Activated CD4-positive, alpha-beta T cell treated with anti-CD3 and anti-CD28 coated beads, Interleukin-2, amount 50 U/mL, for 24 hours (primary cell): ENCODE measurements at places on chromosomes 2 and 18.

DNA sequence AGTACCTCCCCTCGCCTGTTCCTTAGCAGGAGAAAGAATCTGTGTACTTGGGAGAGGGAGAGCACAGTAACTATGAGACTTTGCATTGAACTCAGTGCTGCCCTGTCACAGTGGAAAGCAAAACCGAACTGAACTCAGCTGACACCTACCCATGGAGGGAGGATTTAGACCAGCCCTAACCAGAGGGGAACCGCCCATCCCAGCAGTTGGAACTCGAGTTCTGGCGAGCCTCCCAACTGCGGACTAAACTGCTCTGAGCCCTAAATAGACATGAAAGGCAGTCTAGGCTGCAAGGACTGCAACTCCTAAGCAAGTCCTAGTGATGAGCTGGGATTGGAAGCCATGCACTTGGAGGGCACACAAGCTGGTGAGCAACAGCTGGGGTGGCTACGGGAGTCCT lies 110.4 kb downstream of the GRB14 start:
- no peak for DNase-seq

GRCh38 chr18:79948719-79949411 lies 2.6 kb downstream of the SLC66A2 start:
- DNase-seq, result no peak

- no peak for DNase-seq
These were observed 69.2 kb downstream of the DGKD start for GRCh38 chr2:233423552-233423860.

- DNase-seq, result no peak
These were observed 26.5 kb upstream of the GREB1L start for GRCh38 chr18:21215490-21215889.

DNA sequence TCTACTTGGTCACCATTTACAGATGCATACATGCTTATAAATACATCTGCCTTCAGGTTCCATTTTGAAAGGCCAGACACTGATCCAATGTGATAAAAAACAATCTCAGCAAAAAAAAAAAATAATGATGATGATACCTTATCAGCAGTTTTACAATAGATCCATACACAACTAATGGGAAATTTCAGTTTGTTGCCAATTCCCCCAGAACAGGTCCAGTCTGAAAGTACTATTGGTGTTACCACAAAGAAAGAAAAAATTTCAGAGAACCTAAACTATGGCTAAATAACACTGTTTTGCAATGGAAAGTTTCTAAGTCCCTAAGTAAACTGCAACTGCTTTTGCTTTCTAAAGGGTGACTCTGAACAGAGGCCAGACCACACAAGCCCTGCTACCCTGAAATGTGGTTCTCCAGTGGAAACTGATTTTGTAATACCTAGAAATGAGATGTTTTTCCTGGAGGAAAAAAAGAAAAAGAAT lies 54.1 kb downstream of the LPIN2 start:
- DNase-seq, result no peak

- DNase-seq, result no peak
These were observed 29.6 kb upstream of the DSC1 start for GRCh38 chr18:31192086-31192776.

DNA sequence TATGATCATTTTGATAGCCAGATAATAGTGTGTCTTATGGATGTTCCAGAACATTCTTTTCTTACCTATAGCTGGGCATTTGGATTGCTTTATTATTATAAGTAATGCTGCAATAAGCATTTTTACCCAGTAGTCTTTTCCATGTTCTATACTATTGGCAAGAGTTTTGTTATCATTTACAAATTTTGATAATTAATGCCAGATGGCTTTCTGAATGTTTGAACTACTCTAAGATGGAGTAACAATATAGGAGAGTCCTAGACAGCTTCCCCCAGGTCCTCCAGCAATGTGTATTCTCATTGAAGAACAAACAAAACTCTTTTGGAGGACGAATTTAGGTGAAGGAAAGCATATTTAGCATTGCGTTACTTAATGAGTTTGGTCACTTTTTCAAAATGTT lies 73.0 kb downstream of the INPP4A start:
- DNase-seq, result no peak

DNA sequence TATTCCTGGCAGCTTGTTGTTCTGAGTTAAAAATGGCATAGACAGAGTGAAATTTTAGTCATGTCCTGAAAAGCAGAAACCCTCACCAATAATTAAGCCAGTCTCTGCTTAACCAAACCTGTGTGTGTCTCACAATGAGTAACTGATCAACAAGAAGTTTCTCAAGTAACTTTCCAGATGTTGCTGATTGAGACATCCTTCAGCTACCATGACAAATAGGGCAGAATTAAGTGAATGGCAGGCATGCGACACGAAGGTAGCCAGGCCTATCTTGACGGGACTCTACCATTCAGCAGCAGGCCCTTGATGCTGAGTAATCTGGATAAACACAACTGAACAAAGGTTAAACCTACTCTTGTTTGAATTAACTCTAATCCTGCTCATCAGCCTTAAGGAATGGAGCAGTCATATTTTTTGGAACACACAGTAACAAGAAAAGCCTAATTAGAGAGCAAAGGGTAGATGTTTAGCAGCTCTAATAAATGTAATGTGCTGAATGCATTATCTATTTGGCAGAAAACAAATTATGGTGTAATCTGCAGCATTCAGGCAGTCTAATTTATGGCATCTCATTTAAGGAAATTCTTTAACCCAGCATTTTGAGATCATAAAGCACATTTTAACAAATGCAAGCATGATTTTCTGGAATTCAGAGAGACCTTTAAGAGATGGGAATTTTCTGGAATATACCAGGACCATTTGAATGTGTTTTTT lies 159.5 kb upstream of the EPHA4 start:
- DNase-seq, result no peak

DNA sequence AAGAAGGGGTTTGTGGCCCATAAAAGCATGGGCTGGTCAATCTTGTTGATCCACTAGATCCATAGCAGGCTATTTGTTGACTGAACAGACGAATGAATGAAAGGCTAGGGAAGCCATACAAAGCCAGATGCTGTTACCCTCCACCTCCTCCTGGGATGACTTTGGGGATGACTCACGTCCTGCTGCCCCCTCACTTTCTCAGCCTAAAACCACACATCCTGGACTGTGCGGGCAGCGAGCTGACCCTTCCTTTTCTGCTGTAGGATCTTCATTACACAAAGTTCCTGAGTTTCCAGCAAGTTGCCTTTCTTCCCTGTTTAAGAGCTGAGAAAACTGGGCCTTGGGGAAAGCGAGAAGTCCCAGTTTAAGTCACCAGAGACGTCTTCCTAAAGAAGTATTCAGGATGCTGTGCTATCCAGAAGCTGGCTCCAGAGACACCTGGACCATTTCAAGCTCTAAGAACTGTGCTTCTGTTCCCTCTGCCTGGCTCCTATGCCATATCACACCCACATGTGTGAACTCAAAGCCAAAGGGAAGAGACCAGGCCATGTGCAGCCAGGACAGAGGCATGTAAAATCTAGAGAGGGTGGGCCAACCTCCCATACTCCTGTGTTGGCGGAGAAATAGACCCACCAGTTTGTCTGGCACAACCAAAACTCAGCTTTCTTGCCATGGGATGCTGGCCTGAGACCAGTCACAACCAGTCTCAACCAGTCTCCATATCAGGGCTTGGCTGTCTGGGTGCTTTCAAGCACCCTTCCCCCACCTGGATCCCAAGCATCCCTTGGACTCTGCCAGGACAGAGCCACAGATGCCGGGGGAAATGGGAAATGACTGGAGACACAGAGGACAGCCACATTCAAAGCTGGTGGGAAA lies 4.7 kb upstream of the SLC20A1 start:
- no peak for DNase-seq

DNA sequence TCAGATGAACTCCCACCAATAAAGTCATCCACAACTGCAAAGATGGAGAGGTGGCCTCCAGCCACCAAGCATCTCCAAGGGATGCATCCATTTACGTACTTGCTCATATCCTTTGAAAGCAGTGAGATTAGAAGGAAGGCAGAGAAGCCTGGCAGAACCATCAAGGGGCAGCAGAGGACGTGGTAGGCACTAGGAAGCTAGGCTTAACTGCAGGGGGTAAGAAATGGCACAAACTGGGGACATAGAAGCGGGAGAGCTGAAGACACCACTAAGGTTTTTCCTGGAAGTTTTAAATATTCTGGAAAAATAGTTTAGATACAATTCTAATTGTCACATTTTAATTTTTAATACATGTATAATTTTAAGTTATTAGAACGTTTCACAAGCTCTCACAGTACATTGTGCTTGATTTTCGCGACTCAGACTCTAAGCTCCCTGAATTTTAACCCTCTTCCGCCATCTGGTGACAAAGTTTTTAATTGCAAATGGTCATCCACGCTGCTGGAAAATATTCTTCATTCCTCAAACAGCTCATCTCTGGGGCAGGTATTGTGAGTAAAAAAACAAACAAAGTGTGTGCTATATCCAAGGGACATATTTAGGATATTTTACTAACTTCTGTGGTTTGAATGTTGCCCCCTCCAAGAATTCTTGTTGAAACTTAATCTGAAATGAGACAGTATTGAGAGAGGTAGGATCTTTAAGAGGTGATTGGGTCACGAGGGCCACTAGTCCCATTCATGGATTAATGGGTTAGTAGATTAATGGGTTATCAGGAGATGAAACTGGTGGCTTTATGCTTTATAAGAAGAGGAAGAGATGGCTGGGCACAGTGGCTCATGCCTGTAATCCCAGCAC lies 1.6 kb upstream of the PSTPIP2 start:
- no peak for DNase-seq

DNA sequence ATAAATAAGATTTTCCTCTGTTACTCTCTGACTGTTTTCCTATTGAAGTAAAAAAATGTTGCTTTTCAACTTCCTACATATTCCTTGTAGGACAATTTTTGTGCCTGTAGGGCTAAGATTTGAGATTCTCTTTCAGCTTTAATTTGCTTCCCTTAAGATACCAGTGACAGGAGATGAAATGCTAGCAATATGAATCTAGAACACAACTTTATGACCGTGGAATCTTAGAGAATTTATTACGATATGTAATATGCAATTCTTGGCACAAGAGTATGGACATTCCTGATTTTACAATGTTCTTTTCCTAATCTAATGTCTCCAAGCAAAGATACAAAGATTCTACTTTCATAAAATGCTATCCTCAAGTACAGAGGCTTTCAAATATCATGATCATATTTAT lies 180.9 kb downstream of the KCNE4 start:
- no peak for DNase-seq

- no peak for DNase-seq
These were observed 151.6 kb upstream of the MSH6 start for GRCh38 chr2:47631306-47631705.

DNA sequence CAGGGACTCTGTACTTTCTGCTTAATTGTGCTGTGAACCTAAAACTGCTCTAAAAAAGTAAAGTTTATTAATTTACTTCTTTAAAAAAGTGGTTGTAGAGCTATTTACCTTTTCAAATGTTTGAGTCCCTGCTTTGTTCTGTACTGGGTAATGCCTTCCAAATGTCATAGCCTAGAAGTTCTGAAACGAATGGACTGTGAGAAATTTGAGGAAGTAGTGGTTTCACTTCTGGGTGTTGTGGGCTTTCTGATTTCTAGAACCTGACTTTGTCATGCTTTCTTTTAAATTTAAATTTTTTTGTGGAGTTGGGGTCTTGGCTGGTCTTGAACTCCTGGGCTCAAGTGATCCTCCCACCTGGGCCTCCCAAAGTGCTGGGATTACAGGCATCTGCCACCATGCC lies 44.6 kb downstream of the SMAD4 start:
- DNase-seq, result no peak

DNA sequence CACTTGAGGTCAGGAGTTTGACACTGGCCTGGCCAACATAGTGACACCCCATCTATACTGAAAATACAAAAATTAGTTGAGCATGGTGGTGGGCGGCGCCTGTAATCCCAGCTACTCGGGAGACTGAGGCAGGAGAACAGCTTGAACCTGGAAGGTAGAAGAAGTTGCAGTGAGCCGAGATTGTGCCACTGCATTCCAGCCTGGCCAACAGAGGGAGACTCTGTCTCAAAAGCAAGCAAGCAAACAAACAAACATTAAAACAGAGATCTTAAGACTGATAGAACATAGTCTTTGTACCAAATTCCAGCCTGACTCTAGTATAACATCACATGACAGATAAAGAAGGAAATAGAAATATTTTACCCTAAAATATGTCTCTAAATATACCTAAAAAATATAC lies 168.1 kb downstream of the PTPRM start:
- no peak for DNase-seq

- DNase-seq, result no peak
These were observed 3.6 kb upstream of the SMARCAL1 start for GRCh38 chr2:216408426-216409290.

DNA sequence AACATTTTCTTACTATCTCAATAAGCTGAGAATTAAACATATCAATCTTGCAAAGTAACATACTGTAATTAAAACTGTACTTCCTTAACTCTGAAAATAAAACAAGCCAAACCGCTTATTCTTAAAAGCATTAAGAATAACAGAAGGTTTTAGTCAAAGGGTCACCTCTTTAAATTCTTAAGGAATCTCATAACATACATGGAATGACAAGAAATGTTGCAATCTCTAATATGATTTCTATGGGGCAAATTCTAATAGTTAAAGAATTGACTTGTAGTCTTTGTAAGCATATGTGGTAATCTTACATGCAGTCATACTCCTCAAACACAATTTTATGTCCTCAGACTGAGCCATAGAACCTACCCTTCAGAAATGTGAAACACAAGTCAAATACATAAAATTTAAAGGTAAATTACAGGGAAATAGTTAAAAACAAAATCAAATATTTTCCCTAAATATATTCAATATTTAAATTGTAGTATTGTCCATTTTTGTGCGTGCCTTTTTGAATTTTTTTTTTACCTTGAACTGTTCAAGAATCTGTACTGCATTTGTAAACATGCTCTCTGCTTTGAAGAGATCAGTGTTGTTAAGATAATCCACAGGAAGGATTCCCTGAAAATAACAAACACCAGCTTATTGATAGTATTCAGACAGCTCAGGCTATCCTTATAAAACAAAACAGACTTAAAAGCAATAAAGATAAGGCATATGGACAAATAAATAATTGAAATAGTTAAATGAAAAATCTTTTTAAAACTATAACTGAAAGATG lies 48.2 kb downstream of the PIGN start:
- no peak for DNase-seq

DNA sequence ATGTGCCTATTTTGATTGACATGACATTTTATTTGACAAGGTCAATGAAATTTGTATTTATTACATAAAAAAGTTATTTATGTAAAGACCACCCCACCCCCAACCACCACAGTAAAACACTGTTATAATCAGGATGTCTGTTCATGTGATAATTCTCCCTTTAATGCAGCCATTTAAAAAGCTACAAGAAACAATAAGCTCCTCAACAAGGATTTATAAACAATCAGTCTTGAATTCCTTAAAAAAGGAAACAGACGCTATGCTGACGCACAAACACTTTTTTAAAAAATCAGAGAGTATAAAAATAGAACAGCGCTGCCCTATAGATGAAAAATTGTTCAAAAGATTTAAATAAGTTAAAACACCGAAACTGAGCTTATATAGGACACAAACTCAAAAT lies 102.2 kb downstream of the SOS1 start:
- no peak for DNase-seq

DNA sequence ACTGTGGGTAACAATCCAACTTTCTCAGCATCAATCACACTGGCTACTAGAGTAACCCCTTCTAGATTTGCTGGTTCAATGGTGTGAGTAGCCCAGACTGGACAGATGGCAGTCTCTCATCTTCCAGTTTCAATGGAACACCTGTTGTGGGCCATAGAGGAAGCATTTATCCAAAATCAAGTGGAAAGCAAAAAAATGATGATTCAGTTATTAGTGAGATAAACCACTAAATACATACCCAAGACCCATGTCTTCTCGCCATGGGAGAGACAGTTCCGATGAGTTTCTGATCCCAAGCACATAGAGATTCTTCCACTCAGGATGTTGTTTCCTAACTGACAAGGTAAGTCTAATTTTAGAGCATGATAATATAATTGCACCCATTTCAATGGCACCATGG lies 194.0 kb downstream of the IRS1 start:
- DNase-seq, result no peak
